ENCODE measurements at places on chromosomes 6 and 20.

DNA sequence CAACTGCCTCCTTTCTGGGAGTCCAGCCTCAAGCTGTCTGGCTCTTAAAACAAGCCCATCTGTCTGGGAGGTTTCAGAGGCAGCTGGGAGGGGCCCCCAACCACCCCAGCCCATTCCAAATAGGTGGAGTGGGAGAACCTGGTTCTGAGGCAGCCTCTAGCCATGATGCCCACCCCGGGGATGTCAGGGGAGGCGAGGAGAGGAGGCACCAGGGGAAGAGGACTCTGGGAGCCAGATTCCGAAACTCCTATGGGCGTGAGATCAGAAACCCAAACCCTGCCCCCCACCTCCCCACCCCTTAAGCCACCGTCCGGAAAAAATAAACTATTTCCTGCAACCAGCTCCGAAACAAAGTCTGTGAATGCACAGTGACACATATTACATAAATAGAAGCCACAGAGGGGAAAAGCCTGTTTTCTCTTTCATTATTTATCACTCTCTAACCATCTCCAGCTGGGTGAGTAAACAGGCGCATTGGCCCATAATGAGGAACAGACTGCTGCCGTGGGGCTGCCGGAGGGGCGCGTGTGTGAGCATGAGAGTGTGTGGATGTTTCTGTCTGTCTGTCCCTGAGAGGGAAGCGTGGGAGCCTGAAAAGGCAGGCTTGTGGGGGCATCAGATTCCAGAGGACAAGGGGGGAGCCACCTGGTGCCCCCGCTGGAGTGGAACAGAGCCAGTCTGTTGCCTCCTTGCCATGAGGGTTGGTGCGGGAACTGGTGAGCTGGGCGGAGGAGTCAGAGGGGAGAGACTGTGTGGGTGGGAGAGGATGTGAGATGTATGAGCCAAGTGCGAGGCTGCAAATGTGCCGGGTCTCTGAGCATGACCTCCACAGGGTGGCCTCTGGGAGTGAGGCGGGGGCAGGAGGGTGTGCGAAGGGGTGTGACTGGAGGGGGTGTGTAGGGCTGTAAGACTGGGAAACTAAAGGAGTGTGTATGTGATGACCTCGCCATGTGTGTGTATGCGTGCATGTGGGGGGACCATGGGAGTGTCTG lies 14.3 kb upstream of the FOXP4 start:
- no peak for DNase-seq

- no peak for DNase-seq
Measured at GRCh38 chr6:149179431-149179830, 138.1 kb upstream of the TAB2 start.

DNA sequence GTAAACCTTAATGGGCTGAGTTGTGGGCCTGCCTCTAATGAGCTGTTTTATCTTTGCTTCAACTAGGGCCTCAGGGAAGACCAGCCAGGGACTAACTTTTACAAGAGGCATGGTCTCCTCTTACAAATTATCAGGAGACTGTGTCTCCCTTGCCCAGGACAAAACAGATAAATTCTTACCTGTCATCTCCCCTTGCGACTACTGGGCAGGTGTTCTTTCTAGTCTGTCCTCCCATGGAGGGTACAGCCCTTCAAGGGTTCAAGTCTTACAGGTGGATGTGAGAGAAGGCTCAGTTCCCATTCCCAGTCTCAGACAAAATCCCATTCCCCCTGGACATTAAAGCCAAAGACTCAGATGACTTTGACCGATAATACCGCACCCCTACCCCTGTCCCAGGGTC lies 13.6 kb downstream of the RRBP1 start:
- DNase-seq: no peak

- DNase-seq: no peak
Measured at GRCh38 chr6:157182503-157183264, 140.6 kb downstream of the TMEM242 start.

GRCh38 chr6:3715285-3715684 lies 36.2 kb downstream of the PXDC1 start:
- no peak for DNase-seq

- no peak for DNase-seq
Measured at GRCh38 chr6:126174697-126175096, 165.2 kb upstream of the CENPW start.

- no peak for DNase-seq
Measured at GRCh38 chr20:62555642-62556420, 80.0 kb upstream of the GATA5 start.

- DNase-seq: peak; percentile 34
Measured at GRCh38 chr6:158086504-158087223, 81.4 kb downstream of the SERAC1 start.

- DNase-seq: no peak
Measured at GRCh38 chr6:80477591-80477990, 371.1 kb downstream of the BCKDHB start.

GRCh38 chr20:17391127-17391771 lies 139.9 kb downstream of the BFSP1 start:
- DNase-seq: no peak

DNA sequence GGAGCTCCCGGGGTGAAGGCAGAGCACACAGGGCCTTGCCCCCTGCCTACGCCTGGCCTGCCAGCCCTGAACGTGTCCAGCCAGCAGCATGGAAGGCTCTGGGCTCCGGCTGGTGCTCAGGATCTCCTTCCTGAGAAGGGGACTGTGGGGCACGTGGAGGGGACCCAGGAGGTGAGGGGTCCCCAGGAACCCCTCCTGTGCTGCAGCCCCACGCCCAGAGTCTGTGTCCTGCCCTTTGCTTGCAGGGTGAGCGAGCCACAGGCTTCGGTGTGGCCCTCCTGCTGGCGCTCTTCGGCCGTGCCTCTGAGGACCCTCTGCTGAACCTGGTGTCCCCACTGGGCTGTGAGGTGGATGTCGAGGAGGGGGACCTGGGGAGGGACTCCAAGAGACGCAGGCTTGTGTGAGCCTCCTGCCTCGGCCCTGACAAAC lies 22.3 kb downstream of the NPEPL1 start:
- no peak for DNase-seq

- no peak for DNase-seq
Measured at GRCh38 chr6:163249651-163250101, 164.8 kb upstream of the QKI start.

GRCh38 chr6:21005816-21006570 lies 471.7 kb downstream of the CDKAL1 start:
- no peak for DNase-seq

GRCh38 chr20:2101057-2101864 lies at the start of gene STK35:
Gene STK35 (plus strand): TSS chr20:2101827. CDS start chr20:2101882, 55 bp downstream.
- DNase-seq: no peak

DNA sequence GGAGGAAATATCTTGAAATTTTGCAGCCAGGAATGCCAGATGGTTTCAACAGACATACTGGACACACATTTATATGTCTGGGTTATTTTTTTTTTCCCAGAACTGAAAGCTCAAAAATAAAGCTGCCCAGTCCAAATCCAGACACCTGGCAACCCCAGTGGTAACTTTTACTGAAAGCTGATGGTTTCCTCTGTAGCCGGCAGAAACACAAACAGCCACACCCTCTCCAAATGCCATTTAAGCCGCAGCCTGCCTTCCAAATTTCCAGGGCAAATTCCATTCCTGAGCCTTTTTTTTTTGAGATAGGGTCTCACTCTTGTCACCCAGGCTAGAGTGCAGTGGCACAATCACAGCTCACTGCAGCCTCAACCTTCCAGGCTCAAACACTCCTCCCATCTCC lies 6.5 kb upstream of the PREX1 start:
- no peak for DNase-seq

DNA sequence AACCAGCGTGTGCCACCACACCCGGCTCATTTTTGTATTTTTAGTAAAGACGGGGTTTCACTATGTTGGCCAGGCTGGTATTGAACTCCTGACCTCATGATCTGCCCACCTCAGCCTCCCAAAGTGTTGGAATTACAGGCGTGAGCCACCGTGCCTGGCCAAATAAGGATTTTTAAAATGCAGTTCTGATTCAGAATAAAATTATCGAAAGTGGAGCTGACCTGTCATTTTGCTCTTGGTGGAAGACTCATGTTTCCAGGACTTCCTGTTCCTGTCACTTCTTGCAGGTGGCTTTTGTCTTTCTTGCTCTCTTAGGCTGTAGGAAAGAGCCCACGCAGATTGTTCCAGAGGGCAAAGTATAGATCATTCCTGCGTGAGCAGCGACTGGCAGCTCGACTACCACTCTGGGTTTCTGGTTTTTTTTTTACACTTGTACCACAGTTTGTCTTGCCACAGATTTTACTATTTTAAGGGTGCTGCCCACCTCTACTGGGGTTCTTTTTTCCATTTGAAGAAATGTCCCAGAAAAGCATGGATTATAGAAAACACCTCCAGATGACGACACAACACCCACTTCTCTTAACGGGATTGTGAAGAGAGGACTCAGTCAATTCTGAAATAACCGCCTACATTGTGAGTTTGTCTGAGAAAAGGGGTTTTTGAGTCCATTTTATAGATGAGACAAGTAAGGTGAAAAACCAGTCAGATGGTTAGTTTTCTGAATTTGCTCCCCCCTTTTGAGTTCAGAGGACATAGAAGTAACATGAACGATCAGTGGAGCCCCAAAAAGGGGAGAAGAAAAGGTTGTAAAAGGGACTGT lies 7.5 kb downstream of the JARID2 start:
- DNase-seq: no peak

GRCh38 chr6:18441251-18441979 lies 54.3 kb downstream of the RNF144B start:
- DNase-seq: no peak

DNA sequence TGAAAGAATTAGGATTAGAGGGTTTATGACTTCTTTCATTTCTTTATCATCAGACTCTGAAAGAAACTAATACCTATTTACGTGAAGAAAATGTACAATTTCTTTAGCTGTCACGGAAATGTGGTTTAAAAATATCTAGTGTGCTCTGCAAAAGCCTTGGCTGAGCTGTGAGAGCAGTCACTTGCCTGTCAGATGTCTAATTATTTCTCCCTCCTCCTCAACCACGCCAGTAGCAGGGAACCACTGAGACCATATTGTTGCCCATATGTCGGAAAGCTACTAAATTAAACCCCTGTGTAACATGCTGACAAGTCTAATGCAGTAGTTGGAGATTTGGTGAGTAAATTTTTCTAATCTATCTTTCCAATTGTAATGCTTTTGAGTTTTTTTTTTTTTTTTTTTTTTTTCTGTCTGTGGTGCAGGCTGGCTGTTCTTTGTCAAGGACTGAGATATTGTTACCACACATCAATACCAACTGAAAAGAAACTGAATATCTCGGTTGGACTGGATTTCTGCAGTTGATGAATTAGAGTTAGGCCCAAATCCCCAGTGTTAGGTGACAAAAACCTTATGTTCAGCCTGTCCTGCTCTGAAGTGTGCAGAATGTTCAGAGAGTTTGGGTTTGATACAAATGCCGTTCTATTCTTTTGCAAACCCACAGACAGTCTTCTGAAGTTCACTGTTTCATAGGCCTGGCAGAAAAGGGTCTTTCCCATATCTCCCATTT lies 302.9 kb upstream of the SYNCRIP start:
- DNase-seq: no peak

GRCh38 chr6:117304446-117304845 lies 39.1 kb downstream of the VGLL2 start:
- no peak for DNase-seq

DNA sequence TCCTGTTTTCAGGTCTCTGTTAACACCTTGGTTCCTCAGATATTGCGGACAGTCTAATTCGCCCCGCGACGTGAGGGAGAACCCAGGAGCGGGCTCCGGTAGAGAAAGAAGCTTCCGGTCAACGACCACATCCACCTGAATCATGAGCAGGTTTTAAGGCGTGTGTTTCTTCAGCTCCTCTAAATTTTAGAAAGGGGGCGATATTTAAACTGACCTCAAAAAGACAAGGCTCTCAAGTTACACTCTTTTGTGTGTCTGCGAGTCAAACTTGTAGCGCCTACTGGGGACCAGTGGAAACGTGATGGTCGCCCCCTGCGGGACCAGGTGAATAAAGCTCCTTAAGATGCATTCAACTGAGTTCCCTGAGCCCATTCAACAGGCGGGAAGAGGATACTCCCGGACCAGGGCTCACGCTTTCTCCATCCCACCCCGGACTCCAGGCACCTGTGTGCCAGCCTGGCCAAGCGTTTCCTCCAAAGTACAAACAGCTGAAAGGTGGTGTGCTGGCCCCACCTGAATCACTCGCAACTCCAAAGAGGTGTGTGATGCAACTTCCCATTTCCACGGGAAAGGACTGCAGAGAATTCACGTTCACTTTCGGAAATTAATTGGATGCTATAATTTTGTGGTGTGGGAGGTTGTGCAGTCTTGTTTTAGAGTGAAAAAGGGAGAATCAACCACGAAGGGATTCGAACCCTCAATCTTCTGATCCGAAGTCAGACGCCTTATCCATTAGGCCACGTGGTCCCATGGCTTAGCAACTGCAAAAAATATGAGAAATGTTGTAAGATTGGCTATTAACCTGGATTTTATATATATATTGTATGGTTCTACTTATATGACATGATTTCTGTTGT lies 17.0 kb downstream of the GPX5 start:
- no peak for DNase-seq

DNA sequence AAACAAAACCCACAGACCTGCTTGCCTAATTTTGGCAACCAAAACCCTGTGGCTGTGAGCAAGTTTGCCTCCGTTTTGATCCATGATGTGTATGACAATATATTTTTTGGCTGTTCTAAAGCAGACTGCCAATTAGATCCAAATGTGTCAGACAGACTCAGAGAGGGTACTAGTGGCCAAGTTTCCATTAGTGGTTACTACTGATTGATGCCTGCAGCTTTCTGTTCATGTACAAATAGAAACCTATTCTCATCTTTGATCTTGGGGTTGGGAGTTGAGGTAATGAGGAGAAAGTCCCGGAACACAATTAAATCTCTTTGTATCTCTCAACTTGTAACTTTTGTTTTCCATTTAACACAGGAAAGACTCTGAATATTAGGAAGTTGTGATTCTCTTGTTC lies 100.9 kb downstream of the RNF144B start:
- no peak for DNase-seq

DNA sequence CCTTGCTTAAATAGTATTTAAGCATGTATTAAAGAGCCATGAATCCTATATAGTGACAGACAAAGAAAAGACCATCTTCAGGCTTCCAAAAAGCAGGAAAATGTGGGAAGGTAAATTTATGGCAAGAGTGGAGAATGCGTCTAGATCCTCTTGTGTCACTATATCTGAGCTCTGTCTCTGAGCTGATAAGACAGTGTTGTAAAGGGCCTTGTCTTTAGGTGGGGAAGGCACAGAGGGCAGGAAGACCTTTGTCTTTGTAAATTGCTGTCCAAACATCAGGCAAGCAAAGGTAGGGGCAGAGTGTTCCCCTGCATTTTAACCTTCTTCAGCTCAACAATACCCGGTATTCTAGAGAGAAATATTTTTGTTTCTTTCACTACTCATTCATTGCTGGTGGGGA lies 33.9 kb upstream of the MBOAT1 start:
- DNase-seq: no peak
